Muscle of leg (tissue), 16 donors: ENCODE measurements at places on chromosomes 2 and 18. TPM values are rescaled to one million over a fixed set of nuclear protein-coding genes. Genes with fewer than 3 reads are reported as not detected.
A peak's percentile ranks its signal among the peaks of the same experiment; 100 is the strongest.

- DNase-seq: no peak
Observed at GRCh38 chr2:226234187-226234586, 565.4 kb downstream of the IRS1 start.

The IL18R1 gene
- polyA plus RNA-seq: 0.30 TPM

The PRR30 gene
- polyA plus RNA-seq: not detected

The GAREM2 gene
- polyA plus RNA-seq: 4.2 TPM

GRCh38 chr2:241386519-241386918, 30.4 kb downstream of the FARP2 start:
- peak; percentile 44 for DNase-seq

GRCh38 chr2:134758633-134759032, 39.8 kb upstream of the TMEM163 start:
- peak; percentile 35 for DNase-seq

DNA sequence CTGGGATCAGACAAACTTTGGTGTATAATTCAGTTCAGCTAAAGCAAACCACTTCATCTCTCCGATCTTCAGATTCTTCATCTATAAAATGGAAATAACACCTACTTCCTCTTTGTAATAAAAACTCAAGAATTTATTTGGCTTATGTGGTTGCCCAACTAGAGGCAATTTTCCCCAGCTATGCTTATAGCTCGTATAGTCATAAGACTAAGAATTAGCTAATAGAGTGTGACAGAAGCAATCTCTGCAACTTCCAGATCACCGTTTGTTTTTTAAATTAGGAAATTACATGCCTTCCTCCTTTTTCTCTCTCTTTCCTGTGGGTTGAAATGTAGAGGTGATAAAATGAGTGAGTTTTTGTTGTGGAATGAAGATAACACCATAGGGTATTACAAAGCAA, 35.3 kb upstream of the KCNF1 start:
- DNase-seq: no peak

DNA sequence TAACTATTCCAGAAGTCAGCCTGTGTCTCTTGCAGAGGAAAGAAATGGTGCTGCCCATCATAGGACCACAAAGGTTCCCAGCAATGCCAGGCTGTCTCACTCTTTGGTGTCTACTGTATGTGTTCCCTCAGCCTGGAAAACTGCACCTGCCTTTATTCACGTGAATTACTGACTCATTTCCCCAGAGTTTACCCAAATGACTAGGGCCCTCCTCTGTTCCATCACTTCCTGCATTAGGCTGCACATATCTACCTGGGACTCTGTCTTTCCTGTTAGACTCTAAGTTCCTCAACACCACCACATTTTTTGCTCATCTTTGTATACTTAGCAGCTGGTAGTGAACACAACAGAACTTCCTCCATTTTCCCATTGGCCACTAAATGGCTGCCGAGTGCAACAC, 188.3 kb downstream of the FHOD3 start:
- DNase-seq: no peak

- DNase-seq: peak; percentile 72
Observed at GRCh38 chr2:44397447-44398175, 35.9 kb downstream of the CAMKMT start.

GRCh38 chr2:109120166-109120565, 8.8 kb upstream of the SH3RF3 start:
- no peak for DNase-seq

DNA sequence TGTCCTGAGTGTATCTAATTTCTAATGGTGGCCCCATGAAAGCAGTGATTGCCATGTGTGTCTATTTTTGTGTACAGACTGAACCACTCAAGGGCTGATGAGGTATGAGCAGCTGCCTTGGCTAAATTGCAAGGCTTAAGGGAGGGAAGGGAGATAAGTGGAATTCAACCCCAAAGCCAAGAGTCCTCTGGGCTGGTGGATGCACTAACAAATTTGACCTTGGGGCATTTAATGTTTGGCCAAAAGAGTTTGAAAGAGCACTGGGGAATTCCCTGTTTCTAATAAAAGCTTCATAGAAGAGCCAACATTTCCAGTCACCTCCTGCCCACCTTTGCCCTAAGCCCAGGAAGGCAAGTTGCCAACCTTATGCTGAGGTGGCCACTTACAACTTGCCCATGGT, 172.1 kb downstream of the SETBP1 start:
- DNase-seq: peak; percentile 85

The RAB12 gene
- 39.7 TPM for polyA plus RNA-seq

The OTOF gene
- 23.7 TPM for polyA plus RNA-seq

- DNase-seq: no peak
Observed at GRCh38 chr18:43248610-43249249, 28.6 kb downstream of the SYT4 start.

GRCh38 chr2:8116661-8117060, 565.2 kb upstream of the ID2 start:
- DNase-seq: no peak

- DNase-seq: peak; percentile 54
Observed at GRCh38 chr2:10559634-10560224, 111.6 kb upstream of the ODC1 start.

- no peak for DNase-seq
Observed at GRCh38 chr2:26754972-26755670, 9.0 kb upstream of the SLC35F6 start.

DNA sequence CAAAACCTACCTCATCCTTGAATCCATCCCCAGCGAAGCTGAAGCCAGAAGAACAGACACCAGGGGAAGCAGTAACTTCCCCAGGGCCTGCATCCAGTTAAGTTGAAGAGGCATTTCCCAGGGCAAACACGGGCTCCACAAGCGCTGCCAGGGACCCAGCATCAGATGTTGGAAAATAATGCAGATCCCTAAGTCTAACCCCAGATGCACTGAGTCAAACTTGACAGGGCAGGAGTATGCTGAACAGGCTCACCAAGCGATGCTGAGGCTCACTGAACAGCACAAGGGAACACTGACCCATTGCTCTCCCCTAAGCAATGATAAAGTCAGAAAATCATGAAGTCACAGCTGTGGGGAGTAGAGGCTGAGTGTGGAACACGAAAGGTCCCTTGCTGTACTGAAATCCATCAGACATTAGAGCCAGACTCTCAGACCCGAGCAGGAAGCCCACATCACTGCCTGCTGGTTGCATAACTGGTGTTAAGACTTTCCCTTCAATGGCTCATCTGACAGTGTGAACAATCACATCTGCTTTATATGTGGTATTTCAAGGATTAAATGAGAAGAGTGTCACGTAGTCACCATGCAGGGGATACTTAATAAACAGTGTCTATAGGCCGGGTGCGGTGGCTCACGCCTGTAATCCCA, 36.2 kb downstream of the TNS1 start:
- no peak for DNase-seq

The HOXD10 gene
- polyA plus RNA-seq: 0.23 TPM

- DNase-seq: peak; percentile 19
Observed at GRCh38 chr18:64097497-64097896, 51.4 kb downstream of the LINC00305 start.

DNA sequence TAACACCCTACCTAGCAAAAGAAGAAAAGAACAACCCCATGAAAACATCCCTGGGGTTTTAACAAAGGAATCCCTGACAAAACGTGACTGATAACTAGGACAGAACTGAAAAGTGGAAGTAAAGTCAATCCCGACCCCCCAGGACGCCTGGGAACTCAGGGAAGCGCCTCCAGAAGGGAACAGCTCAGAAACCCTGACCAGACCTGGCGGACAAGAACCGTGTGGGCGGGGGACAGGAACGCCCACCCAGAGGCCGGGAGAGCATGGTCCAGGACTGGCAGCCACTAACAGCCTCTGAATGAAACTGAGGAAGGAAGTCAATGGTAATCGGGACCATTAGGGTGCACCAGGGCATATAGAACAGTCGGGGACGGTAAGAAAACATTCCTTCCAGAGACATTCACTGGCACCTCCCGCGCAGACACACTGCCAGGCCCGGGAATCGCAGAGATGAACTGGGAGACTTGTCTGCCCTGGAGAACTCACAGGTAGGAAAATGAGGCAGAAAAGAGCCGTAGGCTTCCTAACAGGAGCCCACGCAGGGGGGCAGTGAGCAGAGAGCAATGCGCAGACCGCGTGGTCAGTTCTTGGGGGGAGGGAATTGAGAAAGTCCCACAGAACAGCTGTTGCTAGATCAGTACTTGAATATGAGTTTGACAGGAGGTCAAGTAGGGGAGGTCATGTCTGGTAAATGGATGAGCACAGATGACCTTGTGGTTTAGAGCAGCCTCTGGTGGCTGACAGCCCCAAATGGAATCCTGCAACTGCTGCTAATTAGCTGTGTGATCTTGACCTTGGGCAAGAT, 1.3 kb upstream of the TBC1D8 start:
- peak; percentile 84 for DNase-seq

The SPEG gene
- polyA plus RNA-seq: 161 TPM

- DNase-seq: no peak
Observed at GRCh38 chr2:64978514-64979268, 10.5 kb upstream of the SLC1A4 start.

The B3GNT2 gene
- 8.3 TPM for polyA plus RNA-seq

DNA sequence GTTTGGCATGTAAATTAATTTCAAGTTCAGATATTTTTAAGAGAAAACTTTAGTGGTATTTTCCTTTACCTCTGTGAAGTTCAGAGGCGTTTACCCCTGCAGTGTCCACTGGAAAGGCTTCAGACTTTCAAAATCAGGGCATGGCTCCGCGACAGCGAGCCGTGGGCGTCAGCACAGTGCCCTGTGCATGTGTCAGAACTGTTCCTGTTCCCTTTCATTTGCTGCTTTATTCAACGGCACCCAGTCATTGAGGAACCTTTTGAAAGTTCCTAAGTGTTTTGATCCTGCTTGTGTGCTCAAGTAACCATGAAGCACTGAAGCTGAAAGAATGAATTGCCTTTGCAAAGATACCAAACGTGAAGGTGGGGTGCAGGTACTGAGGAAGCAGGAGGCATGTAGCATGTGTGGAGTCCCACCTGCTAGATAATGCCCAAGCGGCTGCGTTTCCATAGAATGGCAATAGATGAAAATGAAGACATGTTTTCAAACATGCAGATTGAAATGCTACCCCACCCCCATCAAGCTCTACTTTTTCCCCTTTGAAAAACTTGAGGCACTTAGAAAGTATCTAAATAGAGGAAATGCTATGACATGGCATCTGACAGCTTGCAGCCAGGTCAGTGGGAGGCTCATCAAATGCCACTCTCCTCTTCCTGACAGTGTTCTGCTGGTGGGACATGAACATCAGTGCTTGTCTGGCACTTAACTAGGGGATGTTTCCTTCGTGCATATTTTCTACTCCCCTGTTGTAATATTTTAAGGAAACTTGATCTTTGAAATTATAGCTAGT, 148.6 kb downstream of the ZNF236 start:
- no peak for DNase-seq

DNA sequence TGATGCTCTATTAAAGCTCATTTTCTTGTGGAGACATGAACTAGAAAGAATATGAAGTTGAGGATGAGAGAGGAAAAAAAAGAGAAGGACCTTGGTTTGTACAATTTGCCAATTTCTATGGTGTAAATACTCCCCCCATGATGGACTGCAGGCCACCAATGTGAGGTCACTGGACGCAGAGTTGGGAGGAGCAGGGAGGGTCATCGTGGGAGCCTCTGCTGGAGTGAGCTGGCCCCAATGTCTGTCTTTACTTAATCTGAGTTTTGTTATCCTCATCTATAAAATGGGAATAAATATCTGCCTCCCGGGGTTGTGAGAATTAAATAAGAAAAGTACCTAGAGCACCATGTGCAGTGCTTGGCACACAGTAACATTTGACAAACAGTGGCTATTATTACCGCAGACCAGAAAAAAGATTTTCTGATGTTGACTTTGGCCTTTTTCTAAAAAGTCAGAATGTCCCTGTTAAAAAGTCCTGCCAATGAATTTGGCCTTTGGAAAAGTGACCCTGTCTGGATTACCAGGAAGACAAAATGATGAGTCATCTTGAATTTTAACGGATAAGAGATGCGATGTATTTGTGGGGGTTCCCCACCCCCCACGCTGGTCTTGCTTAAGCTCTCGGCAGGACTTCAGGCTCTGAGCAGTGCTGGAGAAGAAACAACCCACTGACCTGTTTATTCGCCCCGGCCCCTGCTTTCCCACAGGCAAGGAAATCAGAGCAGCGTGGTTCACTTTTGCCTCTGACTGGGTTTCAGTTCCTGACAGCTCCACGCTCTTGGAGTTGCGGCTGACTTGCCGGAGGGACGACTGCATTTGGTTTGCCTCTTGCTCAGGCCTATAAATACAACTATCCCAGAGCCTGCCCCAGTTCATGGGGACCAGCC, 50.3 kb upstream of the FOSL2 start:
- peak; percentile 52 for DNase-seq

DNA sequence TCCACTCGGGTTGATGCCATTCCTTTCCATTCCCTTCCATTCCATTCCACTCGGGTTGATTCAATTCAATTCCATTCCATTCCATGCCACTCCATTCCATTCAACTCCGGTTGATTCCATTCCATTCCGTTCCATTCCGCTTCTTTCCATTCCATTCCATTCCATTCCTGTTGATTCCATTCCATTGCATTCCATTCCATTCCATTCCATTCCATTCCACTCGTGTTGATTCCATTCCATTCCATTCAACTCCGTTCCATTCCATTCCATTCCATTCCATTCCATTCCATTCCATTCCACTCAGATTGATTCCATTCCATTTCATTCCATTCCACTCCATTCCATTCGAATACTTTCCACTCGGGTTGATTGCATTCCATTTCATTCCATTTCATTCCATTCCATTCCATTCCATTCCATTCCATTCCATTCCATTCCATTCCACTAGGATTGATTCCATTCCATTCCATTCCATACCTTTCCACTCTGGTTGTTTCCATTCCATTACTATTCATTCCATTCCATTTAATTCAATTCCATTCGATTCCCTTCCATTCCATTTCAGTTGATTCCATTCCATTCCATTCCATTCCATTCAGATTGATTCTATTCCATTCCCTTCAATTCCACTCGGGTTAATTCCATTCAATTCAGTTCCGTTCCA, 1141.8 kb downstream of the RPIA start:
- peak; percentile 26 for DNase-seq

DNA sequence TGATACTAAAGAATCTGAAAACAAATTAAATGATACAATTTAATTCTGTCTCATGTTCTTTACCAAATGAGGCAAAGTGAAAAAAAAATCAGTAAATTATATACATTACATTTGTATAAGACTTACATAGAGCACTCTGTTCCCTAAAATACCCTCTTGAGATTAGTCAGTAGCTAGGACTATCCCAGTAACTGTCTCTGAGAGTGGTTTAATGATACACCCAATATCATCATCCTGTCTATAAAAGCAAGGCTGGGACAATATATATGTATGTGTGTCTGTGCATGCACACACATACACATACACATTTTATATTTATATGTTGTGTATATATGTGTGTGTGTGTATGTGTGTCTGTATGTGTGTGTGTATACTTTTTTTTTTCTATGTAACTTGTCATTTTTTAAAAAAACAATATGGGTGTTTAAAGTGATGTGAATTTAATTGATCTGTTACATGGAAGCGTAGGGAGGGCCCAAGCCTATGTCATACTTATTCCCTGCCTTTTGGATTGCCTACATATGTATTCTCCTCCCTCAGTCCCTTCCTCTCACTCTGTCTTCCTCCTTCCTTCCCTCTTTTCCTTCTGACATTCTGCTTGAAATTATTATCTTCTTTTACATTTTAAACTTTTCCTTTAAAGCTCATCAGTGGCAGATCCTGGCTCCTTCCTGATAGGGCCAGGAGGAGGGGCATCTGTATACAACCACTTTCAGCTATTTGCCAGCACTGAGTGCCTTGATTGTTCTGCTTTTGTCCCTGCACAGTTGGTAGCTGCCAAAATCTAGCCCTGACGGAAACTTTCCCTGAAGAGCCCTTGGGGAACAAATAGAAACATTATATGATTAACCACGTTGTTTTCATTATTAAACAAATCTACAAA, 6.8 kb downstream of the ASXL3 start:
- DNase-seq: no peak
